ENCODE measurements at places on chromosomes 6 and 20.

DNA sequence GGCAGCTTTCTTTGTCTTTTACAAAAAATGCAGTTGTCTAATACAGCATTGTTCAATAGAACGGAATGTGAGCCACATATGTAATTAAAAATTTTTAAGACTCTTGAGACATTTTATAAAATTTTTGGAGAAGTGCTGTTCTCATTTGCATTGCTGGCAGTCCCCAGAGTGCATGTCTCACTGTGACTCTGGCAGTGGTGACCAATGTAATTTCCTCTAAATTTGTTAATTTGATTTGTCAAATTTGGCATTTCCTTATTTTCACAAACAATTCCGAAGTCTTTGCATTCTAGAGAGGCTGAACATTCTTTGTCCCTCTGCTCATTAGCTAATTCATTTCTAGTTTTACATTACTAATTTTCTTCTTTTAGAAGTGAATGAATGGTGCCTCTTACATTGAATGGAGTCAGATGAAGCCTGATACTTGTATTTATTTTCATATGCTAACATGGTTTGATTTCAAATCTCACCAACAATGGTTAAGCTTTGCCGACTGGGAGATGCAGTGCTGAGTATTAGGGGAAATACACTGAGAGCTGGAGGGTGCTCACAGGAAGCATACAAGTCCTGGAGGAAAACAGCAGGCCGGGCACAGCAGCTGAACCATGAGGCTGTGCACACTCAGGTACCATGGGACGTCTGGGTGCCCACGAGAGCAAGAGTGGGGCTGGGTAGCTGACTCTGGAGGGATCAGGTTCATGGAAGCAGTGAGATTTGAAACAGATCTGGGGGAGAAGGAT lies 68.5 kb upstream of the ARMC2 start:
- DNase-seq, result peak; percentile 32

DNA sequence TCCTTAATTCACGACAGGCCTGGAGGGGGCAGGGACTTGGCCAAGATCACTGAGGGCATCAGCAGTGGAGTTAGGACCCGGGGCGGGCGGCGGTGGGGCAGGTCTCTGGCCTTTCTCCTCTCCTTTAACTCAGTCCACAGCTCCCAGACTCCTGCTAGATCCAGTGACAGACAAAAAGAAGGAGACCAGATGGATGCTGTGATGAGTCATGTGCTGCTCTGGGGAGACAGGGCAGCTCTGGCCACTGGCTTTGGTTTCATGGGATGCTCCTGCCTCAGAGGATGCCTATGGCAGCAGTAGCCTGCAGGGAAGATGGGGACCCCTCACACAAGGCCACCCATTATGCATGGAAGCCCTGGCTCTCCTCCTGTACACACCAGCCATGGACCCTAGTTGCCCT lies 20.5 kb downstream of the EPB41L1 start:
- DNase-seq, result peak; percentile 20

DNA sequence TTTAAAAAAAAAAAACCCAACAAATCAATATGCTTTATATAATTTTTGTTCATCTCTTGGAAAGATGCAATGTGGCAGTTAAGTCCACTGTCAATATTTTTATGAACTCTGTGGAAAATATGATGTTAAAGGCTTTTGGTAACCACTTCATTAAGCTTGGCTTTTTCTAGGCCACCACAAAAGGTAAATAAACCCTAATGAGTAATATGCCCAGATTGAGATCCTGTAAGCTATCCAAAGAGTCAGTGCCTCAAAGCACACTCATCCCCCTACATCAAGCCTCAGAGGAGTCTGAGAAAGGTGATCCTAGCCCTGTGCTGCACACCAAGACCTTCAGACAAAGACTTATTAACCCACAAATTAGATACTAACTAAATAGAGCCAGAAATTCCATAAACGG lies 121.1 kb downstream of the CDC5L start:
- DNase-seq, result peak; percentile 69

DNA sequence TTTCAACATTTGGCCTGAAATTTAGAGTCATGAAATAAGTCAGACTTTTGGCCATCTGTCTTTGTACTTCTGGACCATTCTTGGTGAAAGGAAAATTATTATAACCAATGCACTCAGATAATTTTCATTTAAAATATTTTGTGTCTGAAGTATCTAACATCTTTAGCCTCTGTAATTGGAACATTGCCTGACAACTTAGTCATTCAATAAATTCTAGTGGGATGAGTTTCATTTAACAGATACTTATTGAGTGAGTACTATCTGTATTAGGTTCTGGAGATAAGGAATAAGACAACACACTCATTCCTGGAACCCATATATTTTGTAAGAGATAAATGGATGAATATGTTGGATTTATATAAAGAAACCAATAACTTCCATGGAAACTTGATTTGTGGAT lies 536.0 kb downstream of the BCKDHB start:
- DNase-seq, result peak; percentile 79
